ENCODE measurements at places on chromosomes 6 and 20. TPM values are rescaled to one million over a fixed set of nuclear protein-coding genes. Genes with fewer than 3 reads are reported as not detected.

NOL4L gene
- 14.2 TPM for total RNA-seq

NT5E gene
- 15.4 TPM for total RNA-seq

ADGRG6 gene
- 0.07 TPM for total RNA-seq

LHFPL5 gene
- total RNA-seq, result not detected

KIF25 gene
- not detected for total RNA-seq

C6orf141 gene
- not detected for total RNA-seq

KCNK5 gene
- 41.5 TPM for total RNA-seq

PDYN gene
- total RNA-seq, result not detected

MKKS gene
- 8.5 TPM for total RNA-seq
